PC-3 (cell line): ENCODE measurements at places on chromosomes 7 and 10.

- DNase-seq: no peak
Observed at GRCh38 chr10:86355571-86356038, 11.0 kb downstream of the GRID1 start.

GRCh38 chr10:130179640-130180039, 43.4 kb downstream of the GLRX3 start:
- DNase-seq: peak; percentile 51

DNA sequence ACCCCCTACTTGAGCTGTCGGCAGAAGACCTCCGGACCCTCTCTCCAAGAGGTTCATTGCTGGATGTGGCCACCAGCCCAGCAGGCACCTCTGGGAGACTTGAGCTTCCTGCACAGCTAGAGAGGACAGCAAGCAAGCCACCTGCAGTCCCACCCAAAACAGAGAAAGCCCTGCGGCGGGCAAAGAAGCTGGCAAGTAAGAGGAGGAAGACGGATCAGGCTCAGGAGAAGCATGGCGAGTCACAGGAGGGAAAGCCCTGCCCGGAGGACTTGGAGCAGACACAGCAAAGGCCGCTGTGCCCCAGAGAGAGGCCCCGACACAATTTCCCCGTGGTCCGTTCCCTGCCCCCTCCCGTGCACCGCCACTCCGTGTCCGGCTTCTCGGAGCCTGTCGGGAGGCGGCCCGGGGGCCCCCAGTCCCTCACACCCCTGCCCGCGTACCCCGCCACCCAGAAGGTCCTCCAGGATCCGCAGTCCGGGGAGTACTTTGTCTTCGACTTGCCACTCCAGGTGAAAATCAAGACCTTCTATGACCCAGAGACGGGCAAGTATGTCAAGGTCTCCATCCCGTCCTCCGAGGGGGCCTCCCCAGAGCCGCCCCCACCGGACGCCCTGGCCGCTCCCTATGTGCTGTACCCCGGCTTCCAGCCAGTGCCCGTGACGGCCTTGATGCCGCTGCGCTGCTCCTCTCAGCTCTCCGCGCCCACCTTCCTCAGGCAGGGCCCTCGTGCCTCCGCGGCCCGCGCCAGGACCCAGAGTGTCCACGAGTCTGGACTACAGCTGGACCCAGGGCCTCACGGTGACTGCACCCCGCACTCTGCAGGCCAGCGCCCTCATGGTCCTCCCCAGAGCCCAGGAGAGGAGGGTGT, 27.2 kb downstream of the C10orf71 start:
- DNase-seq: no peak

DNA sequence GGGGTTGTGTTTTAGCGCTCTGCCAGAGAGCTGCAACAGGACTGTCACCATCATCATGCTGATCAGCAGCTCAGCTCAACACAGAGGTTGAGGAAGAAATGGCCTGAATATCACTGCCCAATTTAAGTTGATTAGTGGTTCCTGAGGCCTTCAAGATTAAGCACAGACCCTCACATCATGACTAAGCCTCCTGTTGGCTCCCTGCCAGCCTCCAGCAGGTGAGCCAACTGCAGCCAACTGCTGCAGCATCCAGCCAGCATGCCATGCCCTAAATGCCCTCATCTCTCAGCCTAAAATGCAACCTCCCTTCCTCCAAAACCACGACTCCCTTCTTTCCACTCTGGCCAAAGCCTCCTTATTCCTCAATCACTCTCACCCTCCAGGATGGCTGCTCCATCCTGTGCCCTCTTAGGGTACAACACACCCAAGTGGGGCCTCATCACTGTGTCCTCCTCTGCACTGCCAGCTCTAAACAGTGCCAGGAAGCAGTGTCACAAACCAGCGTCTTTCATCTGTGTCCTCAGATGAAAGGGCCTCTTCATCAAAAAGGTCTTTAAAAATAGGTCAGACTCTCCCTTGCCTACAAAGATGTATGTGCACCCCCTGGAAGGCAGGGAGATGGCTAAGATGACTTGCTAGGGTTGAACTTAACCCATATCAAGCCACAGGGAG, 259.3 kb downstream of the ZEB1 start:
- DNase-seq: no peak

DNA sequence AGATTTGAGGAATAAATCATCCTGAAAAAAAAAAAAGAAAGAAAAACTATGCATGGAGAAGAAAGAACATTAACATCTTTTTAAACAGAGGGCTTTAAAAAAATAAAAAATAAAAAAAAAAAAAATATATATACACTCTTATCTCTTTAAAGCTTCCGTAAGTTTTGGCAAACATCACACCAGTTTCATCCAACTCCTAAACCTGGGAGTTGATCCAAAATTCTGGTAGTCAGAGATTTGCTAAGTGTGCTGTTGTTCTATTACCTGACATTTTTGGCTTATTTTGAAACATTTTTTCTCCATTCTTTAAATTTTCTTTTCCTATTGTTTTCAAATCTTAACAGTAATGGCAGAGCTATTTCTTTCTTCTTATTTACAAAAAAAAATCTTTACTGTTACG, 273.1 kb downstream of the AGMO start:
- no peak for DNase-seq

DNA sequence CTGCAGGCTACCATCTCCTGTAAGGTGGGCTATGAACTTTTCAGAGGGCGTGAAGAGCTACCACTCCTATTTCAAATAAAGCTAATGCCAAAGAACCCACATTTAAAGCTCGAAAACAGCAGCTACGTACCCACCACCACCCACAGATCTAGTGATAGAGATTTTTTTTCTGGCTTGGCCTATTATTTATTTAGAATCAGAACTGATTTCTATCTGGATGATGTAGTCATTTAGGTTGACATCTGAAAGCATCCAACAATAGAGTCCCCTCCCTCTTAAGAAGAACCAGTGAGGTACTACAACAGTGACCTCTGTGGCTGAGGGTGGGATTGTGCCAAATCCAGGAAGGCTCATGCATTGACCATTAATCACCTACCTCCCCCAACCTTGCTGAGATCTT, 113.8 kb upstream of the ADO start:
- peak; percentile 70 for DNase-seq

DNA sequence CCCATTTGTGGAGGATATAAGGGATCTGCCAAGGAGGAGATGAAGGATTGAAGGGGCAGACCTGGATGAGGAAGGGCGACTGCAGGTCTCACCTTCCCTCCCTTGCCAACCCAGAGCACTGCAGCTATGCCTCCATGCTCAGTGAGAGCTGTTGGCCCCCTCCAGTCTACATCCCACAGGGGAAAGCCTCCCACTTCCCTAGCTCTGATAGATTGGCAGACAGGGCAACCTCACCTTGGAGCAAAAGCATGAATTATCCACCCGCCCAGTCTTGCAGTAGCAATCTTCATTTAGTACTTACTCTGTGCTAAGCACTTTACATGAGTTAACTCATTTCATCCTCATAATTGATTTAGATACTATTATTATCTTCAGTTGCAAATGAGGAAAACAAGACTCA, 70.4 kb upstream of the SMNDC1 start:
- DNase-seq: no peak

GRCh38 chr10:32057036-32057372, 779 bp upstream of the KIF5B start:
- no peak for DNase-seq

- DNase-seq: no peak
Observed at GRCh38 chr10:128161031-128161430, 34.8 kb upstream of the MKI67 start.

GRCh38 chr10:61970182-61971002, 68.9 kb downstream of the ARID5B start:
- no peak for DNase-seq

- DNase-seq: no peak
Observed at GRCh38 chr7:82029236-82029913, 259.5 kb upstream of the HGF start.

DNA sequence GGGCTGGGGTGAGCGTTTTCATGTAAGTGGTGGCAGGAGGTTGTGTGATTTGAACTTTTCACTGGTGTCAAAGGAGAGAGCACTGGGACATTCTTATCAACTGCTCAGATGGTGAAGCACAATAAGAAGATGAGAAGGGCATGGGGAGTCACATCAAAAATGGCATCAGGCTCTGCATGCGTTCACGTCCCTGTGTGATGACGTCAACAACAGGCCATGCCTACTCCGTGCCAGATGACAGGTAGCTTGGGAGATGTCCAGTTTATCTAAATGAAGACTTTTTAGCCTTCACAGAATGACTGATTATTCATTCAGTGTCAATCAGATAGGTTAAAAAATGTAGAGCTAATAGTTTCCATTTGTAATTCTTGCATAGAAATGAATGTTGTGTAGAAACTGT, 264.3 kb upstream of the POM121L12 start:
- DNase-seq: no peak

DNA sequence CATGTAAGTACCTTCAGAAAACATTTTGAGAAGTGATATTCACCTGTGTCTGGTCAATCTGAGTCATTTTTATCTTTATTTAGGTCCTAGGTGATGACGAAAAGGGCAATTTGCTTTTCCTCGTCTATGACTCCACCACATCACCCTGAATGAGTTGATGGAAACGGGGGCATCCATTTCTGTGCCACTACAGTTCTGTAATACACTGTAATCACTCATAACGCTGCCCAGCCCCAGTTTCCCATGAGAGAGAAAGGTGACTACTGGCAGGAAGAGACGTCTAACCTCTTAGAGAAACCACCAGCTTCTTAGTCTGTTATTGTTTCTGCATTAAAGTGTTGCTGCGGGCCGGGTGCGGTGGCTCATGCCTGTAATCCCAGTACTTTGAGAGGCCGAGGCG, 205.3 kb upstream of the MKLN1 start:
- no peak for DNase-seq

- no peak for DNase-seq
Observed at GRCh38 chr10:15782851-15783250, 63.1 kb upstream of the ITGA8 start.

- DNase-seq: no peak
Observed at GRCh38 chr7:151061213-151062110, 2.1 kb downstream of the SLC4A2 start.

- peak; percentile 25 for DNase-seq
Observed at GRCh38 chr7:2403718-2404648, 572 bp downstream of the CHST12 start.

GRCh38 chr7:135991322-135991721, 14.2 kb upstream of the MTPN start:
- DNase-seq: peak; percentile 55

DNA sequence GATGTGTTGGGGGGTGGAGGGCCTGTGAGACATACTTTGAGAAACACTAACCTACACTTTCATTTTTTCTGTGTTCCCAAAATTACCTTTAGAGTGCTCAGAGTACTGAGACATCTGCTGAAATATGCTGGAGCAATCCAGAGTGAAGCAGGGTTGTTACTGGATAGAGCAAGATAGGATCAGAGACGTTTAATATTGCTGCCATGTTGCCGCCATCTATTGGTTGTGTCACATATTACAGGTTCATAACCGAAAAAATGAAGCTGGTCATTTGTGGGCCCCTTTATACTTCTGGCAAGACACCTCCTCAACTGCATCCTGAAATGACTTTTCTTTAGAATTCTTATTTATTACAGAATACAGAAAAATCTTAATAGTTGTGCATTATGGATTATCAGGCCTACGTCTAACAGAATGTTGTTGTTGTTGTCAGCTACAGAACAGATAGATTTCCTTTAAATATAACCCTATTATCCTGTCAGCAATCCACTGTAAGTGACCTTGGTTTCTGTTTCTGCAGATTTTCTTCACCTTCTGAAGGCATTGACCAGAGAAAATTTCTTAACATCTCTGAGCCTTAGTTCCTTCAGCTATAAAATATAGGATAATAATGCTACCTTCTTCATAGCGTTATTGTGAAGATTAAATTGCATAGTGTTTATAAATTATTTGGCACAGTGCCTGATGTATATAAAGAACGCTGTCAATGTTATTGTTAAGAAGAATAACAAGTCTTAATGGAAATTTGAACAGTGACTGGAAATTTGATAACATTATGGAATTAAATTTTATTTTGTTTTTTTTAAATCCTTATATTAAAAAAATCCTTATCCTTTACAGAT, 16.2 kb upstream of the DLD start:
- peak; percentile 75 for DNase-seq

DNA sequence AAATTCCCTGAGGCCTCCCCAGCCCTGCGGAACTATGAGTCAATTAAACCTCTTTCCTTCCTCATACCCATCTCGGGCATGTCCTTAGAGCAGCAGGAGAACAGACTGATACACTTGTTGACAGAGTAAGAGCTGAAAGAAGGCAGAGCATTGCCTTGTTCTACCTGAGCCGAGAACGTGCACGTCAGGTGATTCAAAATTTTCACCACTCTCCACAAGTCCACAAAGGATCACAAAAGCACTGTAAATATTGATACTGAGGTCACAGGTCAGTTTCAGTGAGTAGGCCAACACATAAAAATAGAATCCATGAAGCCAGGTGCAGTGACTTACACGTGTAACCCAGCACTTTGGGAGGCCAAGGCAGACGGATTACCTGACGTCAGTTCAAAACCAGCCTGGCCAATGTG, 27.8 kb downstream of the DCLRE1C start:
- no peak for DNase-seq

- no peak for DNase-seq
Observed at GRCh38 chr7:148986742-148987009, 41.6 kb downstream of the PDIA4 start.

DNA sequence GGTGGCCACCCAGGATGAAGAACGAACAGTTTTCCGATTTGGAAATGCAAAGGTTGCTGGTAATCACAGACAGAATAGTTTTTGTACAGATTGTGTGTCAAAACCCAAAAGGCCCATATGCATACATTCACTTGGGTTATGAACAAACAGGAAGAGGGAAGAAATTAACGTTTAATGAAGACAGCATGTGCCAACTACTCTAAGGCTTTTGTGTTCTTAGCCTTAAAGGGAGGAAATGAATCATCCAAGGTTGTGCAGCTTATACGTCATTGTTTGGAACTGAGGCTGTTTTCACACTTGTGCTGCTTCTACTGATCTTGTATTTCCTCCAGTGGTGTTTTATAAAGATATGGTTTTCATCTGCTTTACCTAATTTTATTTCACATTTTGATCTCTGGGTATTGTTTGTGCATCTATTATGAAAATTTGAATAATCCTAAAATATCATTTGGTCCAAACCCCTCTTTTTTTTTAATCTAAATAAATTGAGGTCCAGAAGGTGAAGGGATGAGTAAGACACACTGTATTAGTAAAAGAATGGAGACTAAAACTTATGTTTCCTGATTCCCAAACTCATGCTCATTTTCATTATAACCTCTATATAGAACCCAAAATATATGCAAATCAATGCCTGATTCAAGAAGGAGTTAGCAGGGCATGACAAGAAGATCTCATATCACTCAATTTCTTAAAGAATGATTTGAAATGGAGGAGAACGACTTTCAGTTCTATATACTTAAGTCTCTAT, 373.1 kb downstream of the THSD7A start:
- DNase-seq: peak; percentile 67

DNA sequence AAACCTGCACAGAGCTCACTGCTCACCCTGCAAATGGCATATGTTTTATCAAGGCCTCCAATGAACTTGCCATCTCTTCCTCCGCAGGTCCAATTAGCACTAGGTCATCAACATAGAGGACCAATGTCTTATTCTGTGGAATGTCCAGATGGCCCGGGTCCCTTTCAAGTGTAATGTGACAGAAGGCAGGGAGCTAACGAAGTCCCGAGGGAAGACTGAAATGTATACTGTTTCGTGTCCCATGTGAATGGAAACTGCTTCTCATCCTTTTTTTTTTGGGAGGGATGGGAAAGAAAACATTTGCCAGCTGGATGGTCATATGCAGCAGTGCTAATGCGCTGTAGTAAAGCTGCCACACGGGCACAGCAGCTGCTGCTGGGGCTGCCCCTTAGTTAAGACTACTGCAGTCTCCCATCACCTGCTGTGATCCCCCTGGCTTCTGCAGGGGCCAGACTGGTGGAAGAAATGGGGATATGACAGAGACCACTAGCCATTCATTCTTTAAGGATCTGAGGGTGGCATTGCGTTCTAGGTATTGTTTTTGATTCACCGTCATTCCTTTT, 61.7 kb upstream of the CCNY start:
- no peak for DNase-seq
